H7 (cell line): ENCODE measurements at places on chromosomes 4 and X. TPM values are rescaled to one million over a fixed set of nuclear protein-coding genes. Genes with fewer than 3 reads are reported as not detected.

SERPINA7 gene
- not detected in 2 replicates for total RNA-seq

DNA sequence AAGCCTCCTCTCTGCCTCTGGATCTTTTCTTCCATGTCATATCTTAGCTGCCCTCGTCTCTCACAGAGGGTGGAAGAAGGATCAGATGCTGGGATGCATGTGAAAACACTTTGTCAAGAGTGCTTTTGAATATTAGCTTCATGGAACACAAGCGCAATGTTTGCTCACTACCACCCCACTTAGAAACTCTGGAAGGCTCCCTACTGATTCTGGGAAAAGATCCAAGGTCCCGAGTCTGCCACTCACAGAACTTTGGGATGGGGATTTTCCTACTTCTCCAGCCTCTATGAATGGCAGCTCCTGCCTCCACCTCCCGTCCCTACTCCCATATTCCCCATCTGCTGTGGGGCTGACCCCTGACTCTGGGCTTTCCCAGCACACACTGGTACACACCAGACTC is 40.2 kb upstream of the CRMP1 start:
- no peak for DNase-seq

DNA sequence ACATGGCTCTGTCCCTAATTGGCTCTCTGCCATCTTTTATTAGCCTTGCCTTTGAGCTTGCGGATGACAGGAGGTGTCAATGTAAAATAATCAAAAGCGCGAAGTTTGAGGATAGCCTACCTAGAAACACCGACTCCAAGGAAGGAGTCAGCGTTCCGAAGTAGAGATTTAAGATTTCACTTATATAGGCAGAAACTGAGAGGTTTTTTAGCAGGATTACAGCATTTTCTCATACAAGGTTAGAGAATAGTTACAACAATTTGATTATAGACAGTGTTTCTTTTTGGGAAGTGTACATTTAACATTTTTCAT is 499 bp upstream of the NFXL1 start:
- DNase-seq, result no peak

- DNase-seq, result no peak
These were observed 56.8 kb upstream of the PRDX4 start for GRCh38 chrX:23610495-23610894.

DNA sequence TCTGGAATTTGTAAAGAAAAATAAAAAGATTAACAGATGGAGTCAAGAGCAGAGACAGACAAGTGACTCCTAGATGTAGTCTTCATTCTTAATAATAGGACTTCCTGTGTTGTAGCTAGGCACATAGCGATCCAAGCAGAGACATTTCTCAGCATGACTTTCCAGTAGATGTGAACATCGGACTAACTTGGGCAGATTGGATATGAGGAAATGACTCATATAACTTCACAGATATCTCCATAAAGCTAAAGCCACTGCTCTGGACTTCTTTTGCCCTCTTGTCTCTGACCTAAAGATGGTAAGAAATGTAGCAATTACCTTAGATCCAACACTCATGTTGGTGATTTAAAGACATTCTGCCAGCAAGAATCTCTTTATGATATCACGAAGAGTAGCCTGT is 131.7 kb downstream of the EPHA5 start:
- DNase-seq, result no peak

NCBP2L gene
- not detected in 2 replicates for total RNA-seq

DNA sequence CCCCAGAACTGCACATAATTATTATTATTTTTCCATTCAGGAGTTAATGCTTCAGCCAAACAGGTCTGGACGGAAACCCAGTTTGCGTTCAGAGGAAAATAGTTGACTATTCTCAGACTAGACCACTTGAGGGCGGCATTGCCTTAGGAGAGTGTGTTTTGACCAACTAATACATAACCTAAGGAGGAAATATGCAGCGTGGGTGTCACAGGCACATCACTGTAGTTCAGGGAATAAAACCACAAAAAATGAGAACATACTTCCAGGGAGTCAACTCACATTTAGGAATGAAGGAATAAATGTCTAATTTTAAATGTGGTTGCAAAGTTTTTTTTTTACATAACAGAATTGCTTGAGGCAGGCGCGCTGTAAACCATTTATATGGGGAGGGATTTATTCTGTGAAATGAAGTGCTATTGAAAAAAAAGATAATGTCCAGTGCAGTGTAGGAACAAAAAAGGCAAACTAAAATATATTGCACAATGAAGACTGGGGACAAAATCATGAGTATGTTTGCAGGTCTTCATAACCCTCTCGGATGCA is 93.3 kb downstream of the SYNPO2 start:
- peak; percentile 69 for DNase-seq

DNA sequence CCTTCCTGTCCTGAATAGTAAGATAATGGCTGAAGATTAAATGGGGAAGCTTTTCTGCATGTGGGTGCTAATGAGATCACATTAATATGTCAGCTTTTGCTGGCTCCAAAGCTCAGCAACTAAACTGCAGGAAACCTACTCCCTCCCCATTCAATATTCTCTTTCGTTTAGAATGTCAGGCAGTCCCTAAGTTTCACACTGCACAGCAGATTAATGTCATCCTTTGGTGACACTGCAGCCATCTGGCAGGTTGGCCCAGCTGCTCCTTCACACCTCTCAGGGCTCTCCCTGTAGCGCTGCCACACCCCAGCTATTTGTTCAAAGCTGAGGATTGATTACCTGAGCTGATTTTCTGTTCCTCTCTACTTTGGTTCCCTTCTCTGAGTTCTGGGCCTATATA is 110.5 kb downstream of the KDR start:
- DNase-seq, result no peak

GRCh38 chrX:51737091-51737490 is 6.2 kb upstream of the GSPT2 start:
- DNase-seq, result no peak

DNA sequence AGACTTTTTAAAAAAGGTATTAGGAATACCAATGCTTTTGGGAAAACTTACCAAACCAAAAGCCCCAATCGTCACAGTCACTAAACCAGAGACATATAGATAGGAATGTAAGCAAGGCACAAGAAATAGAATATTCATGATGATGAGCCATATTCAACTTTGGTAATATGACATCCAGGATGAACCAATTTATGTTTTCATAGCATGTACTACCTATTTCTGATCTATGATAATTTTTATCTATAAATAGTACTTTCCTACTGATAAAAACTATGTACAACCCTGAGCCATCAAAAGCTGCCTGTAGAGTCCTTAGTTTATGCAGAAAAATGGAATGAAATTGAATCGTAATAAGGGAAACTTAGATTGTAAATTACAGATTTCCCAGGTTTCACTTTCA is 18.9 kb downstream of the CAMK2D start:
- no peak for DNase-seq

DNA sequence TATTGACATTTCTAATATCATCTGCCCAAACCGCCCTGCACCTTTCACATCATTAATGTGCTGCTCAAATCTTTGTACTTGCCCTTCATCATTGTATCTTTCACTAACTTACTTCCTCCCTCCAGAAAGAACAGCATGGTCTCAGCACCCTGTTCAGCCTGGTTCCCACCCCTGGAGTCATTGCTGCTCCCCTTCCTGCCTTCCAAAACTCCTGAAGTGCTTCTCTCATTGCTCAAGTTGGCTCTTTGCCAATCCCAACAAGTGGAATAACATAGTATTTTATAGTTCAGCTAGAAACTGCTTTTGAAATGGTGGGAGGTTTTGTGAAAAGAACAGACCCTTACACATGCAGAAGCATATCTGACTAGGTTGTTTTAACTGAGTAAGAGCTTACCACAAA is 14.0 kb upstream of the TTC29 start:
- no peak for DNase-seq

- DNase-seq, result peak; percentile 69
These were observed at the start of gene EDA2R for GRCh38 chrX:66638591-66639500. TSS of gene EDA2R (minus strand) at chrX:66639078. CDS start at chrX:66616020, 23,058 bp downstream.

DNA sequence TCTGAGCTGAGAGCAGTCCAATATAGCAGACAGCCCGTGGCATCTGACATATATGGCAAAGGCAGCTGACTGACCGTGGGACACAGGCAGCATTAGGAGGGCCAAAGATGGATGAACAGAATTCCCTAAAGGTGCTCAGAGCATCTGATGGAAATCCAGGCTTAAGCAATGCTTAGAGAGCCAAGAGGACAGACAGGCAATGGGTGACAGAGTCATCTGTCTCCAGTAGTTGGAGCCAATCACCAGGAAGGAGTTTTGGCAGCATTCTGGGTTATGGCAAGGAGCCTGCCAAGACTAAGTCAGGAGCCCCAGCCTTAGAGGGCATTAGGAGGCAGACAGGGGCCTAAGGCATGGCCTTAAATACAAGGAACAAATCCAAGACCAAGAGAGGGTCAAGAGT is 153.3 kb upstream of the USP9X start:
- DNase-seq, result no peak

DNA sequence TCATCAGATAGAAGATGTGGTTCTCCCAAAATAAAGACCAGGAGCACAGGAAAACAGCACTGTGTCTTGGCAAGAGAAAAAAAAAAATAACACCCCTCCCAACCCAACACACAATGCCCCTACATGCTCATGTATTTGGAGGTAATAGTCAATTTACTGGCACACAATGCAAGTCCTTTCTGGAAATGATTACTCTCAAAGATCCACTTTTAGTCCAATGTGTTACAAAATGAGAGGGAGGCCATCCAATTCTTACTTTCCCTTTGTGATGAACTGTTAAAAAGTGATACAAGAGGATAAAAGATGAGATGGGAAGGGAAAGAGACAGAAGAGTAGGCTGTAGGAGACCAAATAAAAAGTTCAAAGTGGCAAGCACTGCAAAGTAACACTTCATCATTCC is 180.3 kb upstream of the DKK2 start:
- no peak for DNase-seq

SHISA3 gene
- total RNA-seq, result 1.6 and 2.2 TPM in 2 replicates

TCP11X2 gene
- 0.07 and 0.35 TPM in 2 replicates for total RNA-seq

DNA sequence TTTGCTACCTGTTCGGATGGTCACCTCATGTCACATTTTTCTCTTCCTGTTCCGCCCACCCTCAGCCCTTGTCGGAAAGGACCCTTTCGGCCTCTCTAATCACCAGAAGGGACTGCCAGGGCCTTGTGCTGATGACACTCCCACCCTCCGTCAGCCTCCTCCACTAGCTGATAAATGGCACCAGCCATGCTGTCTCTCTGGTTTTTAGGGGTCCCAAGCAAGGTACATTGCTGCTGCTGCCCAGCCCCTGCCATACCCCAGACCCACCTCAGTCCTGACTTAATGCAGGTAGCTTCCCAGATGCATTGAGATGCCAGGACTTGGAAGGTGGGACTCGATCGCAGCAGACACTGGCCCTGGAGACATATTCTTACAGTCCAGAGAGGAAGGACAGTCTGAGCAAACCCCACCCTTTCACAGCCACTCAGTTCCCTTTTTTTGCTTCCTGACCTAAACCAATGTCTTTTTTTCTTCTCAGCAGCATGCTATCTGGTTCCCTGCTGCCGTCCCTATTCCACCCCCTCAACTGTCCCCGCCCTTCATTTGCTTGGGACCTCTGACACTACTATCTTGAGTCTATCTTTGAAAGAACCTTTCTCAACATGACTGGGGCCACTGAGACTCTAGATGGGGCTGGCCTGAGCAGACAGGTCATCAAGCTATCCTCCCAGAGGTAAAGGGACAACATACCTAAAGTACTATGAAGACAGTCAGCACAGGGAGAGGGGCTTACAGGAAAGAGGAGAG is at the start of gene BTK:
Gene BTK, minus strand, starts transcription at position 397 of the 747 bp plus-strand sequence. CDS start 10,907 bp downstream, outside the sequence.
- no peak for DNase-seq

MYOZ2 gene
- not detected in 2 replicates for total RNA-seq

DNA sequence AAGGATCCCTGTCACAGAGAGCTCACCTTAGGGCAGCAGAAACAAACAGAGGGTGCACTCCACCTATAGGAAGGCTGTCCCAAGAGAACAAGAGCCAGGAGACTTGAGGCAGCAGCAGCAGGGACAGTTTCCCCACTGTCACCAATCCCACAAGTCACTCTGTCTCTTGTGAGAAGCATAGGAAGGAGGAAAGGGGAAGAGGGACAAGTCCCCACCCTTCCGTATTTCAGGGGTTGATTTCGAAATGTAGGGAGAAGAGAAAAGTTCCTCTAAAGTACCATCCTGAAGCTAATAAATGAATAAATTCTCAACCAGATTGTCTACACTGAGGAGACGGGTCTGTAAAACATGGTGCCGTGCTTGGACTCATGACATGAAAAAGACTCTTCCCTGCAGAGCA is 9.5 kb upstream of the TLR8 start:
- DNase-seq, result no peak

GRCh38 chr4:148065075-148065474 is 333.2 kb downstream of the ARHGAP10 start:
- no peak for DNase-seq

DNA sequence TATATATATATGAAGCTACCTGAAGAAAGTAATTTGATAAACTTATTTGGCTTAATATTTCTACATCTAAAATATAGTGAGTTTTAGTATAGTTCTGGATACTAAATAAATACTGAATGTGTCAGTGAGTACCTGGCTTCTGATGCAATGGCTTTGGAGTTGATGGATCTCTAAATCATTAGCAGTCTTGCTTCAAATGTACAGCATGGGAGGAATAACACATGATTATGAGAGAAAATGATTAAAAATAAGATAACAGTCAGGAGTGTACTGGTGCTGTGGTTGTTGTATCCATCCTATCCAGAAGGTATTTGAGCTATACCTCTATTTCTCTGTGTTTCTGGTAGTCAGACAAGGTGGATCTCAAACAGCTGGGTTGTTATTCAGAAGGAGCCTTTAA is 641.3 kb downstream of the TRAM1L1 start:
- no peak for DNase-seq

TCEAL5 gene
- total RNA-seq, result 0.37 and 0.66 TPM in 2 replicates

DNA sequence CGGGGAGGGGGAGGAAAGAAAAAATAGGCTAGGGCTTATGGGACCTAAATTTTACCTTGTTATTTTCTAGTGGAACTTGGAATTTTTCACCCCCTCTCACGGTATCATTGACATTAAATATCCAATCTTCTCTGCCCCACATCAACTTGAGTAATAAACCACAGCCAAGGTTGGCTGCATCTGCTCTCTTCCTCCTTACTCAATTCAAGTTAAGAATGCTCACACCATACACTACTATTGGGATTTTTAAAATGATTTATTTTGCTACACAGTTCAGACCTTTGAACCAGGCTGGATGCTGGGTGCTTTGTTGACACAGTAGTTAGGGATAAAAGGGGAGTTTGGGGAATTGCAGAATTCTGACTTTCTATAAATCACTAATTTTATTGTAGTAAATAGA is 78.2 kb upstream of the DHX15 start:
- DNase-seq, result no peak

ERCC6L gene
- 9.6 and 15.1 TPM in 2 replicates for total RNA-seq

AKAP14 gene
- total RNA-seq, result not detected in 2 replicates

PAGE4 gene
- not detected in 2 replicates for total RNA-seq

DNA sequence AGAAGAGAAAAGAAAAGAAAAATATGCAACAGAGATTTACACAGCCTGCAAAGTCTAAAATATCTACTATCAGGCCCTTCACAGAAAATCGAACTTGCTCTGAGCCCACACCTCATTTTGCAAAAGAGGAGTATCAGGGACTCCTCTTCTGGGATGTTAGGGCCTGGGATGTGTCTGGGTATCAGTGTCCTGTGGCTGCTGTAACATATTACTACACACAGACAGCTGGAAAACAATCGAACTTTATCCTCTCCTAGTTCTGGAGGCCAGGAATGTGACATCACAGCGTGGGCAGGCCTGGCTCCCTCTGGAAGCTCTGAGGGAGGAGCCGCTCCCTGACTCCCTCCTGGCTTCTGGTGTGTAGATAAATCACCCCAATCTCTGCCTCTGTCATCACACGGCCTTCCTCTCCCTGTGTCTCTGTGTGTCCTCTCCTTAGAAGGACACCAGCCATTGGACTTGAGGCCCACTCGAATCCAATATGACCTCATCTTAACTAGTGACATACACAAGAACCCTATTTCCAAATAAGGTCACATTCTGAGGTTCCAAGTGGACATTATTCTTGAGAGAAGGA is 52.9 kb downstream of the PPP2R2C start:
- no peak for DNase-seq

- DNase-seq, result no peak
These were observed 92.2 kb upstream of the RAPGEF2 start for GRCh38 chr4:159010563-159011260.

EREG gene
- total RNA-seq, result not detected in 2 replicates
